ENCODE measurements at places on chromosomes 5 and 9.

GRCh38 chr5:9356351-9356825, 189.5 kb downstream of the SEMA5A start:
- no peak for DNase-seq

GRCh38 chr9:110846215-110846614, 177.6 kb downstream of the MUSK start:
- no peak for DNase-seq

DNA sequence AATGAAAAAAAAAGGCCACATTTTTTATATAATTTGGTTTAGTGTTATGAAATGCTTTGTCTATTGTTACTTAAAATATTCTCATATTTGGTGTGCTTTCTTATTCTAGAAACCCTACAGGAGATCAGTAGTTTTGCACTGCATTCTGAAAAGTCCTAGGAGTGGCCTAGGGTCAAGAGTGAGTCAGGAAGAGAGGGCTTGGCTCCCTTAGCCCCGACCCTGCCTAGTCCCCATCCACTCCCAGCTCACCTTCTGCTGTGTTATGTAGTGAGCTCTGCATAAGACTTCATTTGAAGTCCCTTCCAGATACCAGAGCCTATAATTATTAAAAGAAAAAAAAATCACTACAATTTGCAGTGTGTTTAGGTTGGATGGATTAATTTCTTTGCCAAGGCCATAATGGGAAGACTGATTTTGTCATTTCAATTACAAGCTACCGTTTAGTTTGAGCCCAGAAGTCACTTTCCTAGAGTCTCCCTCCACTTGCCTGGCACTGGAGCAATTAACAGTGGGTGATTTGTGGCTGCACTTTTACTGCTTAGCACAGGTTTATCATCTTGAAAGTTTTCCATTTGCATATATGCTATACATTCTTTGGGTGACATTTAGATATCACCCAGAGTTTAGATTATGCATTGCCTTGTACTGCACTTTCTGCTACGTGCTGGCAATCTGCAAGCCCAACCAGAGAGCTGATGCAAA, 143.3 kb downstream of the INSYN2B start:
- no peak for DNase-seq

DNA sequence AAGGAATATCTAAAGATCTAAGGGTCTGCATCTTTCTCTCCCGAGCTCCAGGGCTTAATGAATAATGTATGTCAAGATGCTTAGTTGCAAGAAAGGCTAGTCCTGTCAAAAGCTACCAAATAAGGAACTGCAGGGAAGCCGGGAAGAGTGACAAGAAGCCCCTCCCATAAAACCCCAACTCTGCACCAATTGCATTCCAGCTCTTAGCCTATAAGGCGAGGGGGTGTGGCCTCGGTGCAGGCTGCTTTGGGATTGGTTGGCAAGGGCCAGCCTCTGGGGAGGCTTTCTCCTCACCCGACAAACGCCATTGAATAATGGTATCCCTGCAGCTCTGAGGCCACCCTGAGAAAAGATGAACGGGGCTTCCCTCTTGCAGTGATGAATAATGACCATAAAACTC, 416.9 kb downstream of the RAB3C start:
- DNase-seq = no peak

DNA sequence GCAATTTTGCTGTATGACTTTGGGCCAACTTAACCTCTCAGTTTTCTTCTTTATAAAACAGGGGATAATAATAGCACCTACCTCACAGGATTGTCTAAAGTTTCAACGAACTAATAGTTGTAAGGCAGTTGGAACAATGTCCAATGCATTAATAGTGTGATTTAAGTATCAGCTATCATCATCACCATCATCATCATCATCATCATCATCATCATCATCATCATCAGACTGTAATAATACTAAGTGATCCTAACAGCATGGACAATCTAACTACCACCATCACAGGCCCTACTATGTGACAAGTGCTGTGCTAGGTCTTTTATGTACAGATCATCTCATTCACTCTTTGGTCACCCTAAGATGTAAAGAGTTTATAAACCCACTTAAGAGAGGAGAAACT, 196.0 kb downstream of the MAPKAP1 start:
- no peak for DNase-seq

GRCh38 chr5:38996123-38996522, 78.1 kb downstream of the RICTOR start:
- no peak for DNase-seq

GRCh38 chr9:38389313-38389712, 3.2 kb upstream of the ALDH1B1 start:
- no peak for DNase-seq

GRCh38 chr5:80995908-80996307, 35.7 kb downstream of the RASGRF2 start:
- DNase-seq = no peak

DNA sequence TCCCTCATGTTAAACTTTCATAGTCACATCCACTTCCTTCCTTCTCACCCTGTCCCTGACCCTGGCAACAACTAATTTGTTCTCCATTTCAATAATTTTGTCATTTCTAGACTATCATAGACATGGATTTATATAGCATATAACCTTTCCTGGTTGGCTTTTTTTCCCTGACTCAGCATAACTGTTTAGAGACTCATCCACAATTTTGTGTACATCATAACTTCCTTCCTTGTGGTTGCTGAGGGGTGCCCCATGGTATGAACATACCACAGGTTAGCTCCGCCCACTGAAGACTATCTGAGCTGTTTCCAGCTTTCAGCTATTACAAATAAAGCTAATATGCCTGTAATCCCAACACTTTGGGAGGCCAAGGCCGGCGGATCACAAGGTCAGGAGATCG, 137.3 kb downstream of the PHF2 start:
- DNase-seq = no peak

DNA sequence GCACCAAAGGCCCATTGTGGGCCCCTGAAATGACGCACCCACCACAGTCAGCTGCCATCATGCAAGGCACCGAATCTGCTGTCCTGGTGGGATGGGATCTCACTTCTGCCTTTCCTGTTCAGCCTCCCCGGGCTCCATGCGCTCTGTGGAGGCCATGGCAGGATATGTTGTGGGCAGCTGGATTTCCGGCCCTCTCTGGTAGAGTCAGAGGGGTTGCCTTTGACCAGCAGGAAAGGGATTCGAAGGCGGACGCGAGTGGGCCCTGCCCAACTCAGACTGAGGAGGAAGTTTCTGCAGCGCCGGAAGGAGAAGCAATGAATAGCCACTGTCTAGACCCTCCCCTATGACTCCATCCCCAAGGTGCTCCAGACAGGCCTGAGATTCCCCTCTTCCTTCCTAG, 35.5 kb downstream of the GADD45G start:
- DNase-seq = no peak

- DNase-seq = no peak
These were observed 15.3 kb upstream of the KLF4 start for GRCh38 chr9:107504585-107505455.

DNA sequence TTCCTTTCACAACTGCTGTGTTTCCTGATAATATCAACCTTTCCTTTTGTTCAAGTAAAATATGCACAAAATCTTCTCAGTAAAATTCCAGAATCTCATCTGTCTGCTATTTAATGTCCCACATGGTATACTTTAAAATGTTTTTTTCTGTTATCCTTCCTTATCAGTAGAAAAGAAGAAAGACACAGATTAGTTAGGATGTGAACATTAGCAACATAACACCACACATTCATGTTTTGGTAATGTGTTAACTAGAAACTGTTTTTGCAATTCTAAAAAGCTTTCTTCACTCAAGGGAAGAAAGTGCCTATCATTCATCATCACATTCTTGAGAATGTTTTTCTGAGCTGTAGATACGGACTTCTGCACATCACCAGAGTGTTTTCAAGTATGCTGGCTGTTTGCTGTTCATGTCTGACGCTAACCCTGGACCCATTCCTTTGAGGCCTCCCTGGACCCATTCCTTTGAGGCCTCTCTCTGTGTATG, 10.5 kb upstream of the ARSB start:
- no peak for DNase-seq

DNA sequence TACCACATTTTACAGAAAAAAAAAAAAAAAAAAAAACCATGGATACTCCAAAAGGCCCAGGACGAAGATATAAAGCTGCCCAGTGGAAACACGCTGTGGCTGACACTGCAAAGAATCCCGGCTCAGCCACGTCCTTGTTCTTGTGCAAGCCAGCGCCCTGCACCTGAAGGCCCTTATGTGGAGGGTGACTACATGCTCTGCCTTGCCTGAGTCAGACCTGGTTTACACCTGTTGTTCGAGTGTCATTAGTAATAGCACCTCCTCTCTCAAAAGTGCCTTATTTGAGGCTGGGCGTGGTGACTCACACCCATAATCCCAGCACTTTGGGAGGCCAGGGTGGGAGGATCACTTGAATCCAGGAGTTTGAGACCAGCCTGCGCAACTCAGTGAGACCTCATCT, 54.3 kb upstream of the ZSWIM6 start:
- DNase-seq = no peak

DNA sequence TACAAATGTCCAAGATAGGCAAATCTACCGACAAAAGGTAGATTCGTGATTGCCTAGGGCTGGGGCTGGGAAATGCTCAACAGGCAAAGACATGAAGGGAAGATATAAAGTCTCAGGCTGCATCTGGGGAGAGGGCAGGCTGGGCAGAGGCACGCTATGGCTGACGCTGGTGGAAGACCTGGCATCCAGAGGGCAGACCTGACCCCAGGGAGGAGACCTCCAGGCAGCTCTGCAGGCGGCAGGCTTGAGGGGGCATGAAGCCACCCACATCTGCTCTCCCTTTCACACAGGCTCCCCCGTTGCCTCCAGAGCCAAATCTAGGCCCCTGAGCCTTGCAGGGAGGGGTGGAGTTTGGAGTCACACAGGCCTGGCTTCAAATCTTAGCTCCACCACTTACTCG, 145.5 kb downstream of the PAX5 start:
- DNase-seq = no peak

GRCh38 chr9:13758936-13759335, 479.4 kb upstream of the MPDZ start:
- DNase-seq = no peak

GRCh38 chr5:149640350-149640999, 59.2 kb downstream of the ARHGEF37 start:
- no peak for DNase-seq

GRCh38 chr9:136847088-136847825, 2.0 kb upstream of the PHPT1 start:
- peak; percentile 20 for DNase-seq

DNA sequence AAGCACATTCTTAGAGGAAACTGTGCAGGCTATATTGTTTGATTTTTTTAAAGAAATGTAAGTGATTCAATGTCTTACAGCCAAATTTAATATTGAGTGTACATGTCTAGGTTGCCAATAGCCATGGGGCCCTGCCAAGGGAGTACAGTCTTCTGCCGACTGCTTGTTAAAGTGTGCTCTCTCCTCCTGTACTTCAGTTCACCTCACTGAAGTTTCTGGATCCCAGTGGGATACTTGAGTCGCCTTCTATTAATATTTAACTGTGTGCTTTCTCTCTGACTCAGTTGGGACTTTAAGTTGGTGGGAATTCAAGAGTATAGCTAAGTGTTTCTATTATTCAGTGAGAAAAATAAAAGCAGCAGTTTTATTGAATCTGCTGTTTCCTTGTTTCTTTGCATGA, 44.5 kb upstream of the C5orf47 start:
- no peak for DNase-seq

DNA sequence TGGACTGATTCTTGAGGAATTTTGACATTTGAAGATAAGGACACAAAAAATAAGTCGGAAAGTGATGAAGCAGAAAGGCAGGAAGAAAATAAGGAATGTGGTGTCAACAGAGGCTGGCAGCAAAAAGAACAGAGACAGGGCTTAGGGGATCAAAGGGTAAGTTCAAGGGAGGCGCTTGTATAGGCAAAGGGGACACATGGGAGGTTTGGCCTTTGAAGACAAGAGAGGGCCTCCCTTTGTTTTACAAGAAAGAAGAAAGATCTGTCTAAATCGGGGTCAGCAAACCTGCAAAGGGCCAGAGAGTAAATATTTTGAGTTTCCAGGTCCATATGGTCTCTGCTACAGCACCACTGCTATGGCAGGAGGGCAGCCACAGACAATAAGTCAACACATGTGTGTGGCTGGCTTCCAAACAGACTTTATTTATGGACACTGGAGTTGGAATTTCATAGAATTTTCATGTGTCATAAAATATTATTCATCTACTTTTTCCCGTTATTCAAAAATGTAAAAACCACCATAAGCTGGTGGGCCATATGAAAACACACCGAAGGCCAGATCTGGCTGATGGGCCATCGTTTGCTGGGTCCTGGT, 112.0 kb upstream of the FBXL7 start:
- no peak for DNase-seq

GRCh38 chr5:88734983-88735382, 148.0 kb downstream of the MEF2C start:
- no peak for DNase-seq

GRCh38 chr5:106093134-106093533, 1577.6 kb downstream of the EFNA5 start:
- no peak for DNase-seq

DNA sequence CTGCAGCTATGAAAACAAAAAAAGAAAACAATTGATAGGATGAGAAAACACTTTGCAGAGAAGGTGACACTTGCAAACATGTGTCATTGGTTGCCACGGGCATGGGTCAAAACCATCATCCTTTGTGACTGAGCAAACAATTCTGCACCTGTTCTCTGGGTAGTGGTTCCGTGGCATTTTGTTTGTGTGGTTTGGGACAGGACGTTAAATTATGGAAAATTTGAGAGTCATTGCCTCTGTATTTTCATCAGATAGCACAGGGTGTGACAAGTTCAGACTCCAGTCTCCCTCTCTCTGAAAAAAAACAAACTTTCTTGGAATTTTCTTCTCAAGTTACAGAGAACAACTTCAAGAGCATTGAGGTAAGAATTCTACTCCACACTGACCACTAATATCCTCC, 113.4 kb upstream of the HMHB1 start:
- DNase-seq = no peak

GRCh38 chr9:32665101-32665500, 29.6 kb upstream of the TAF1L start:
- no peak for DNase-seq

DNA sequence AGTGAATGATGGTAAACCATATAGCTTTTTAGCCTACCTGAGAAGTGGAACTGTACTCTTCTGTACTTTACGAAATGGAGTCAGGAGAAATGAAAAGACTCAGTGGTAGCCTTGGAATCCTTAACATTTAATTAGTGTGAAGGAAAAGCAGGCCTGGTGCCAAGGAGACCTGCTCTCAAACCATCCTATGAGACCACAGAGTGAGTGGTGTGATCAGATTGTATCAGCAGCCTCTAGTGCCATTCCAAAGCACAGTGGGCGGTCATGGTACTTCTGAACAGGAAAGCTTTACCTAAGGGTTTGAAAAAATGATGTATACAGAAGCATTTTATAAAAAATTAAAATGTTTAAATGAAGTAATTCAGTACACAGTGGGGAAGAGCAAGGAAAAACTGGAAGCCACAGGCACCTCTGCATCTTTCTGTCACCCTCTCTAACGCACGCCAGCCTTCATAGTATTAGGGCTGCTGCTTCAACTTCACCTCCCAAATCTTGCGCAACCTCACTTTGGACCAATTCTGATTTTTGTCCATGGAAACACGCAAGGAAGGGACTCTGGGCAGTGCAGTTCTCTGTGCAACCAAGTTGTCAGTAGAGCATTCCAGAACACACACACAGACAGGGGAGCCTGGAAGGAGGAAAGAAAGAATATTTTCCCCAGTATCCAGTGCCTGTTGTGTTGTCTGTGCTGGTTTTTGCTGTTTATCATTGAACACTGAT, 203.7 kb downstream of the SH3GL2 start:
- DNase-seq = no peak

- DNase-seq = no peak
These were observed 211.2 kb downstream of the CDH10 start for GRCh38 chr5:24433555-24433954.

- no peak for DNase-seq
These were observed 1.5 kb downstream of the JAKMIP2 start for GRCh38 chr5:147780924-147781573.

GRCh38 chr9:129897263-129897662, 62.0 kb downstream of the USP20 start:
- DNase-seq = no peak

Measured in CD4-positive, alpha-beta T cell treated with Interleukin-12 subunit alpha and Interleukin-12 subunit beta, for 1 hour (primary cell).